ENCODE measurements at places on chromosomes 2 and 18.
A peak's percentile ranks its signal among the peaks of the same experiment; 100 is the strongest.

- DNase-seq: peak; percentile 29
Measured at GRCh38 chr2:241123816-241124536, 21.9 kb upstream of the MTERF4 start.

GRCh38 chr2:101508636-101509035, 33.7 kb upstream of the RFX8 start:
- DNase-seq: no peak

- DNase-seq: no peak
Measured at GRCh38 chr2:86174445-86174844, 20.8 kb downstream of the IMMT start.

DNA sequence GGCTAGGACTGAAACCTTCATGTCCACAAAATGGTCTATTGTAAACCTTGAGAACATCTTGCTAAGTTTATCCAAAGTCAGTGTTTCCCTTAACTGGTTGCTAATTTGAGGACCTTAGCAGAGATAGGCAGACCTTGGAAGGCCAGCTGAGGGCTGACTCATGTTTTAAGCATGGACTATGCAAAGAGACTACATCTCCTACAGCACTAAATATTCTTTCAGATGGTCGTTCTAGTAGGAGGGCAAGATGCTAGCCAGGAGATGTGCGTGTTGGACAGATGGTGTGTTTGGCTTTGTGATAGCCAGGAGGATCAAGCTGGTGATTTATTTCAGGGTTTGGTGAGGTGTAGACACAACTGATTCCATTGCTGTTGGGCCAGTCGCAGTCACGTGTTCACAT, 75.8 kb downstream of the NRP2 start:
- DNase-seq: no peak

GRCh38 chr2:100862081-100862480, 42.1 kb downstream of the NPAS2 start:
- DNase-seq: no peak

DNA sequence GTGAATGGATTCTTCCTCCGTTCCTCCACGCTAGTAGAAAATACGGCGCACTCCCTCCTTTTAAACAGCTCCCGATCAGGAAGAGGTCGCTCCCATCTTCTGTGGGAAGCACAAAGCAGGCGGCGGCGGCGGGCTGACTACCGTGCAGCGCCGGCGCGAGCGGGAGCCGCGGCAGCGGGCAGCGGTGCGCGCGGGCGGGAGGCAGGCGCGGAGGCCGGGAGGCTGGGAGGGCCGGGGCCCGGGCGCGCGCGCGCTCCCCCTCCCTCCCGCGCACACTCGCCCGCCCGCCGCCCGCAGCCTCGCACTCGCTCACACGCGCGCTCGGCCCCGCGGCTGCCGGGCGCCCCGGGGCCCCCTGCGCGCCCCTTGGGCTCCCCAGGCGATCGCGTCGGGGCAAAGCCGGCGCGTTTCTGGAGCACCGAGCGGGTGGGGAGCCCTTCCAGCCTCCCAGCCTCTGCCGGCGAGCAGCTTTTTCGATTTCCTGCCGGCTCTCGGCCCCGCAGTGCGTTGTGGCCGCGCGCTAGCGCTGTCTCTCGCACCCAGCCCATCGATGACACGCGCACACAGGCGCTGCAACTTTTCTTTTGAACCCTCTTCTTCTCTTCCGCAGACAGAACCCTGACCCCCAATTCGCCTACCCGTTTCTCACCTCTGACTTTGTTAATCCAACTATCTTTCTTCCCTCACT, at the start of gene SLC8A1:
TSS of gene SLC8A1 (minus strand) at position 173 of the 688 bp plus-strand sequence.
- DNase-seq: peak; percentile 24

DNA sequence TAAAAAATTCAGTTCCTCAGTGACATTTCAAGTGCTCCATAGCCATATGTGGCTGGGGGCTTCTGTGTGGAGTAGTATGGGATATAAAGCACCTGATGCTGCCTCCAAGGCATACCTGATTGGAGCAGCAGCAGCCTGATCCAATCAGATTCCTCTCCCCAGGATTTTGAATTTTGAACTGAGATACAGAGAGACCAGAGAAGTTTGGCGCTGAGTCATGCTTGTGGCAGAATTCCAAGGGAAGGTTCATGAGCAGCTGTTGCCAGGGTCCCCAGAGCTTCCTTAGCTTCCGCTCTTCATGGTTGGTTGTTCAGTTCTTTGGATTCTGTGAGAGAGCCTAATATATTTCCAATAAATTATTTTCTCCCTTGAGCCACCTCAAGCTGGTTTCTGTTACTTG, 29.0 kb upstream of the CFAP36 start:
- no peak for DNase-seq

DNA sequence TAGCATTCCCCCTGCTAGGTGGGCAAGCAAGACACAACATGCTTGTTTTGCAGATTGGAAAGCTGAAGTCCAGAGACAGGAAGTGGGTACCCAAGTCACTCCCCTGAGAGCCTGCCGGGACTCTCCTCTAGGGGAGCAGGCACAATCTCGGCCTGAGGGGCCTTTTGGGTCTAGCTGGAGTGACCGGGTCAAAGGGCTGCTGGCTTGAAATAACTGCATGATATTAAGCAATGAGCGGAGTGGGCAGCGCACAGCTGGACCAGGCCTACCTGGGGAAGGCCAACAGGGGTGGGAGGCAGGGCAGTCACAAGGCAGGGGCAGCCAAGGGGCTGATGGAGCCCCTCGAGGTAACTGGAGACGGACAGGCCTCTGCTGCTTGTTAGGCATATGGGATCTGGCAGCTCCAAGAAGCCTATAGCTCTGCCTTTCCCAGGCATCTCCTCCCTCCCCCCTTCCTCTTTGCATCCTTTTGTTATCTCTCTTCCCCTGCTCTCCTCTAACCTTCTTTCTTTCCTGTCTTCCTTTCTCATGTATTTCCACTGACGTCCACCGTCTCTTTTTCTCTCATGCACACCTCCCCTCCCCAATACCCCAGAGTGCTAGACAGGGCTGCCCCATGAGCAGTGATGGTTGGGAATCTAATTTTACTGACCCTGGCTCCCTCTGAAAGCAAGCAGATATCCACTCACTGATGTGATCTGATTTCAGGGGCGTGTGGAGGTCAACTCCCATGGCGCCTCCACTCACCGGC, 237.5 kb downstream of the LOXHD1 start:
- no peak for DNase-seq

DNA sequence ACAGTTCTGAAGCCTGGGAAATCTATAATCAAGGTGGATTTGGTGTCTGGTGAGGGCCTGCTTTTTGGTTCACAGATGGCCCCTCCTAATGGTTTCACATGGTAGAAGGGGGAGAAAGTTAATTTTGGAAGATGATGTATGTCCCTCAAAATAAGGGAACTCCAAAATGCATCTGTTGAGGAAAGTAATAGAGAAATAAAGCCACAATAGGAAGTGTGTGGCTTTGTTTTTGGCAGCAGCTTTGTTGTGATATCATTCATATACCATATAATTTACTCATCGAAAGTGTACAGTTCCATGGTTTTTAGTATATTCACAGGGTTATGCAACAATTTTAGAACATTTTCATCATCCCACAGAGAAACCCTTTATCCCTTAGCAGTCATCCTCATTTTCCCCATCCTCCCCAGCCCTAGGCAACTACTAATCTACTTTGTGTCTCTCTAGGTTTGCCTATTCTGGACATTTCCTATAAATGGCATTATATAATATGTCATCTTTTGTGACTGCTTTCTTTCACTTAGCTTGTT, 274.0 kb upstream of the FAM98A start:
- DNase-seq: no peak

DNA sequence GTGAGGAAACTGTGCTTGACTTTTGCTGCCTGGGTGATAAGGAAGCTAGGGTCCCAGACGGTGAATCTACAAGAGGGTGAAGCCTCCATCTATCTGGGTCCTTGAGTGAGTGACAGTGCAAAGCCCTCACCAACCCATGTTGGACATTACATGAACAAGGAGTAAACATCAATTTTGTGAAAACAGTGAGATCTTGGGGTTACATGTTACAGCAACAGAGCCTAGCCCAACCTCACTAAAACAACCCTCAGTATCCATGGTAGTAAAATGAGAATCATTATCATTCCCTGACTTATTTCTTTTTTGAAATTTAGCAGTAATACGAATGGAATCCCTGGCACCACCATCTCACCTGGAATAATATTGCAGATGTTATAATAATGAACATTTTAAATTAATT, 103.4 kb downstream of the TSN start:
- DNase-seq: no peak

DNA sequence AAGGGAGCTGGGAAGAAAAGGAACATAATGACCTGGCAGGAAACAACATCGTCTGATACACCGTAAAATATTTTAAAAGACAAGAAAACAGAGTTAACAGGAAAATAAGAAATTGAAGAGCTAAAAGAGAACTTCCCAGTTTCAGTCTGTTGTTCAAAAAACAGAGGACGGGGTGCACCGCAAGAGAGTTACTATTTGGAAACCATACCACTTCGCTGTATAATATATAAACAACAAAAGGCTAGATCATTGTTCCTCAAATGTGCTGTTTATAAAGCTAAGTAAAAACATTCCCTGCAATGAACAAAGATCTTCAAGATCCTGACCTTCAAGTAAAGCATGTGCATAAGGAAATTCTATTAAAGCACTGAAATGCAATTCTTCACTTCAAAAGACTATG, 2.1 kb downstream of the PPP3R1 start:
- DNase-seq: no peak

DNA sequence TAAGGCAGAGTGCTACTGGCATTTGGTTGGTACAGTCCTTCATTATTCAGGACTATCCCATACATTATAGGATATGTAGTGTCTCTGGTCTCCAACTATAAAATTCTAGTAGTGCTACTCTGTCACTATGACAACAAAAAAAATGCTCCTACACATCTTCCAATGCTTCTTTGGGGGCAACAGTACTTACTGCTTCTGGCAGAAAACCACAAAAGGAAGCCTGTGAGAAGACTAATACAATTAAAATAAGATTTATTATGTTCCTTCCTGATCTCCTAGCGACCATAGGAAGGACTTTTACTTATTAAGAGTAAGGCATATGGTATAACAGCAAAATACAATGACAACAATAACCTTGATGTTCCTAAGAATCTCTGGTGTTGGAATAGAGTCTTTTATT, 48.4 kb upstream of the CPO start:
- no peak for DNase-seq

DNA sequence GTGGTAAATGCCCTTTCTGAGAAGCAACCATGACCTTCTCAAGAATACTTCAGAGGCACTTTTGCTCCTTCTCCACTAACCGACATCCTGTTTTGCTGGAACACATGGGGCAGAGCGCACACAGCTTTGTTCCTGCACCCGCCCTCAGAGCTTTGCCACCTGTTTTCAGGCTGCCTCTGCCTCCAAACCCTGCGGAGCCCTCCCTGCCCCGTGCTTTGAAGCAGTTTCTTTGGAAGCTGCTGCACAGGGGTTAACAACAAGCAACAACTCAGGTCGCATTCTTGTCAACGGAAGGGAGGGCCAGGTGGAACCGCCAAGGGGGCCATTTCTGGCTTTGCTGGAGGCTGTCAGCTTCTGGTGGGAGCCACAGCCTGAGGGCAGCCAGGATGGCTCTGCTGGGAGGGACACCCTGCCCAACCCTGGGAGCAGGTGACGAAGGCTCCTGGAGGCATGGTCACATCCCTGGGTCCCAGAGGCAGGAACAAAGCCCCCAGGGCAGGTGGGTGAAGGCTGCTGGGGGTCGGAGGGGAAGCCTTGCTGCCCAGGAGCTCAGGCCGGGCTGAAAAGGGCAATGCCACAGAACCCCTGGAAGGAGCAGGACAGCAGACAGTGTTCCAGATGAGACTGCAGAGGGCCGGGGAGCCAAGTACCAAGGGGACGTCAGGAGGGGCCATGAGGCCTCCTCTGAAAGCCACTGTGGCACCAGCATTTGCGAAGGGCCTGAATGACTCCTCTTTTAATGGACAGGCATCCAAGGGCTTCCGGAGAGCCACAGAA, 46.8 kb downstream of the MRPS5 start:
- DNase-seq: peak; percentile 93

DNA sequence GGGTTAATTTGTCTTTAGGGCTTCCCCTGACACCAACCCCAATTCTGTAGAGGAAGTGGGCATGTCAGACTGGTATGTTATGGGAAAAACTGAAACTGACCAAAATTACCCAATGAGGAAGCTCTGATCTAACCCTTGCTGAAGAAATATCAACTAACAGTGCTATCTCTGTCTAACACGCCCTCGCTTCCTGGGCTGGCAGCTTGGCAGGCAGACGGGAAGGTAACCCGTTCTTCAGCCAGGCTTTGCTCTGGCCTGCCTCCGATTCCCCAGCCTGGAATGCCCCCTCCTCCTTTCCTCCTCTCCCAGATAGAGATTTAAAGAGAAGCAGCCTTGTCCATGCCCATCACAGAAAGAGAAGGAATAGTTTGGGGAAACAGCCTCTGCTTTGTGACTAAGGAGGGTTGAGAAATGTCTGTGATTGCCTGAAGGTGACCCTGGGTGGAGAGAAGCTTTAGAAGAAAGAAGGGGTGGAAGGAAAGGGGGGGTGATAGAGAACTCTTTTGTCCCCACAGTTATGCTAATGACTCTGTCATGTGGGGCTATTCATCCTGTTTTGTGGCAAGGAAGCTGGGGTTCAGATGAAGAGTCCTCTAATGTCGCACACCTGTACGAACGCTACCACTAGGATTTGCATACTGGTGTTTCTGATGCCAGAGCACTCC, 15.4 kb downstream of the HK2 start:
- peak; percentile 62 for DNase-seq

DNA sequence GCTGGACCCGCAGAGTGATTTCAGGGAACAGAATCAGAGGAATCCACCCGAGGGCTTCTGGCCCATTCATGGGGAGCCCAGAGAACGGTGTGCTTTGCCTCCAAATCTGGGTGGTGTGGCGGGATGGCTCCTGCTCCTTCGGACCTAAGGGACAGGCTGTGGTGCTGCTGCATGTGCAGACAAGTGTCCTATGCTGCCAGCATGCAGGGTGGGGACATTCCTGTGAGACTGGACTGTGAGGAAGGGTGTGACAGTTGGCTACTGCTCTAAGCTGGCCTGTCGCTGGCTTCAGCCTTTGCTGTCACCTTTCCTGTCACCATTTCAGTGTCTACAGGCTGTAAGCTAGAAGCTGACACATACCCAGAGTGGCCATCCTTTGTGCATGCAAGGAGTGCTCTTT, 2.9 kb upstream of the SLC4A3 start:
- no peak for DNase-seq

- DNase-seq: no peak
Measured at GRCh38 chr18:25190472-25190871, 161.5 kb downstream of the ZNF521 start.

- DNase-seq: no peak
Measured at GRCh38 chr2:25315316-25315680, 26.4 kb downstream of the DNMT3A start.

DNA sequence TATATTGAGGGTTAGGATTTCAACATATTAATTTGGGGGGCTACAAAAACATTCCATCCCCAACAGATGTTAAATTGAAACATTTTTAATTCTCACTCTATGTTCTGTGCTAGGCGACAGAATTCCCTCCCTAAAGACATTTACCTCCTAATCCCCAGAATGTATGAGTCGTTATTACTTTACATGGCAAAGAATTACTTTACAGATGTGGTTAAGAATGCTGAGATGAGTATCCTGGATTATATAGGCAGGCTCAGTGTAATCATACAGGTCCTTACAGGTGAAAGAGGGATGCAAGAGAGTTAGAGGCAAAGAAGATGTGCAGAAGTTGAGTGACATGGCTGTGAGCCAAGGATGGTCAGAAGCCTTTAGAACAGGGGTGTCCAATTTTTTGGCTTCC, 974.1 kb upstream of the ACVR2A start:
- DNase-seq: no peak

- DNase-seq: no peak
Measured at GRCh38 chr2:27128668-27129571, 5.3 kb downstream of the ABHD1 start.

GRCh38 chr2:17674817-17675216, 78.8 kb downstream of the SMC6 start:
- no peak for DNase-seq
